Stimulated activated CD8-positive, alpha-beta memory T cell treated with anti-CD3 and anti-CD28 coated beads, Interleukin-15, amount 100 ng/mL, for 48 hours (primary cell): ENCODE measurements at places on chromosomes 3 and 15.

GRCh38 chr15:22952796-22953579 lies 27.2 kb downstream of the CYFIP1 start:
- DNase-seq, result no peak

GRCh38 chr15:24933716-24934115 lies 21.1 kb upstream of the SNRPN start:
- no peak for DNase-seq

GRCh38 chr3:29409409-29409808 lies 128.5 kb downstream of the RBMS3 start:
- DNase-seq, result no peak

DNA sequence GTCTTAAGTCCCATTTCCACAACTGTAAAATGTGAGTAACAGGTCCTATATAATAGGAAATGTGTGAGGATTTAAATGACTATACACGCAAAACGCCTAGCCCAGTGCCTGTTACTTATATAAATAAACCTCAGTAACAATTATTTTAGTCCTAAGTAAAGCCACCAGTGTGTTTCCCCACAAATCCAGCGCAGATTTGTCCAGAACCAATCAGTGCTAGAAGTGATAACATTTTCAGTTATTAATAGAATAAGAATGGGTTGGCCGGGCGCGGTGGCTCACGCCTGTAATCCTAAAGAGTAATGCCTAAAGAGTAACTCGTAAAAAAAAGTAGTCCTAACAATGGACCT lies 561 bp downstream of the RPAP1 start:
- DNase-seq, result no peak

DNA sequence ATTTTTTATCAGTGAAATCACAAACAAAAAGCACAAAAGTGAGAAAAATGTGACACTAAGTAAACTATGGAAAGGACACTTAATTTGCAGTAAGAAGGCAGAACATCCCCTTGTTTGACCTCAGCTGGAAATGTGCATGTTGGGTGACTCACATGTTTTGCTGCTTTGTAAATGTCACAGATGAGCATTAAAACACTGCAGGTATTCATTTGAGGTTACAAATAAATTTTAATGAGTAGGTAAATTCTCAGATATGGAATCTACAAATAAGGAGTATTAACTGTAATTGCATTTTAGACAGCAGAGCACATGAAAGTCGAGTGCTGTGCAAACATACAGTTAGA lies 20.3 kb downstream of the CHMP2B start:
- no peak for DNase-seq

GRCh38 chr3:43615133-43615532 lies 6.7 kb downstream of the ANO10 start:
- no peak for DNase-seq

DNA sequence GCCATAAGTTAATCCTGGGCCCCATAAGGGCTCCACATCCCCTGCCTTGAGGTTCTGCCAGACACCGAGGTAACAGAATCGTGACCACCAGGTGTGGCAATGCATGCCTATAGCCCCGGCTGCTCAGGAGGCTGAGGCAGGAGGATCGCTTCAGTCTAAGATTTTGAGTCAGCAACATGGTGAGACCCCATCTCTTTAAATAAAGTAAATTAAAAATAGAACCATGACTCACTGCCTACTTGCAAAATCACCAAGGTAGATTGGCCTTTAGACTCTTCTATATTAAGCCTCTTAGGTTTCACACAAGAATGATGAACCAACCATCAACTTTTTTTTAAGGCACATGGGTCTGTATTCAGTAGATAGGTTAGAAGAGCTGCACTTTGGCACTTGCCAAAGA lies 9.7 kb downstream of the WDR5B start:
- no peak for DNase-seq

GRCh38 chr3:195162033-195162669 lies 108.8 kb downstream of the XXYLT1 start:
- no peak for DNase-seq

- no peak for DNase-seq
Measured at GRCh38 chr15:32718227-32718820, 520 bp downstream of the GREM1 start.

DNA sequence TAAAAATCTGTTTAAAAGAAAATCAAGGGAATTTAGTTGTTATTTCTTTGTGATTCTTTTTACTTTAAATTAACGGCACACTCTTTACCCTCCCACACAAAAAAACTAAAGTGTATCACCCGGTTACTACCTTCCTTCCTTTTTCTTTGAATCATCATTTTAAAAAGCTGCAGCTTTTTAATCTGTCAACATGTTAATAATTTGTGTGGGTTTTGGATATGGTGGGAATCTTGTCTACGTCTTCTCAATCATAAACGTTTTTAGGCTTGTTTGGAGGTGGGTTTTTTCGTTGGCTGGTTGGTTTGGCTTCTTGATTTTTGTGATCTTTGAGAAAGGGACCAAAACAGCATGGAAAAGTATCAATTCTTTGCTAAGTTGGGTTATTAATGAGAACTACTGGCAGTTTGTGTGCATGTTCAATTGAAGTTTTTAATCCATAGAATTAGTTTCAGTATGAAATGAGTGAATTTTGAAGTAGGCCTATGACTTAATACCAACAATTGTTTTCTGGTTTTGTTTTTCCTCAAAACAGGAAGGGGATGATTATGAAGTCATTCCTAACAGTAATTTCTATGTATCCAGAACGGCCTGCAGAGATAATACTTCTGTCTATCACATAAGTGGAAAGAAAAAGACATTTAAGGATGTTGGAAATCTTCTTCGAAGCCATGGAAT lies 4.5 kb downstream of the SMC4 start:
- DNase-seq, result no peak

- no peak for DNase-seq
Measured at GRCh38 chr3:99938270-99938911, 120.7 kb downstream of the CMSS1 start.

DNA sequence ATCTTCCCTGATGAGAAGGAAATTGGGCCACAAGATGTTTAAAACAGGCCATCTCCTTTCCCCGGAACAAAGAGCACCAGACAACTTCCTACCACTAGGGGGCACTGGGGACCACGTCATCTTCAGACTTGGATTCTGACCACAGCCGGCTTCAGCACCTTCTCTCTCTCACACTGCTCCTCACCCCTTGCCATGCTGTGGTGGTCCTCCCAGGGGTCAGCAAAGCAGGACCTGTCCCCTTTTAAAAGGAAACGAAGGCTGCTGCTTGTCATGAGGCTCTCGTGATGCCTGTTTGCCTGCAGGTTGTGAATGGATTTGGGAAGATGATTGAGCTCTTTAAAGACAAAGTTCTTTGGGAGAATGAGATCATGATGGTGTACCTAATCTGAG lies 16.2 kb downstream of the RFT1 start:
- peak; percentile 69 for DNase-seq

GRCh38 chr3:145959457-145960088 lies 201.4 kb downstream of the PLOD2 start:
- no peak for DNase-seq

DNA sequence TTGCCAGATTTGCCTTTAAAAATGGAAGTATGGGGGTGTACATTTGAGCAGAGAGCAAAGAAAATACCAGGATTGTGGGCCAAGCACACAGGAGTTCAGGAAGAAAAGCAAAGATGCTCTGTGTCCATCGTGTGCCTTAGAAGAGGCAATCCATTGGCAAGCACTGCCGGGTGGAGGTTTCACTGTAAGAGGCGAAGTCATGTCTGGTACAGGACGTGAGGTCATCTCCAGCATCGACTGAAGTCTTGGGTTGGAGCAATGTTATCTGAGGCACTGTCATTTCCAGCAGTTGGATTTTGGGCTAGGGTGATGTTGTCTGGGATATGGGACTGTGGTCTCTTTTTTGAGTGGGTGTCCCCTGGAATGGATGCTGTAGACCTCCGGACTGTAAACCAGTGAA lies 4.8 kb upstream of the RGMA start:
- no peak for DNase-seq

DNA sequence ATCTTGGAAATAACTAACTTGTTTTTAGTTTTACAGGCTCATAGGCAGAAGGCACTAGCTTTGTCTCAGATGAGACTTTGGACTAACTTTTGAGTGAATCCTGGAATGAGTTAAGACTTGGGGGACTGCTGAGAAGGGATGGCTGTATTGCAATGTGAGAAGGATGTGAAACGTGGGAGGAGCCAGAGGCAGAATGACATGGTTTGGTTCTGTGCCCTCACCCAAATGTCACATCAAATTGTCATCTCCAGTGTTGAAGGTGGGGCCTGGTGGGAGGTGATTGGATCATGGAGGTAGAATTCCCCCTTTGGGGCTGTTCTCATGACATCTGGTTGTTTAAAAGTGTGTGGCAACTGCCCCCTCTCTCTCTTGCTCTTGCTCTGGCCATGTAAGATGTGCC lies 28.8 kb upstream of the CCDC50 start:
- DNase-seq, result no peak

- no peak for DNase-seq
Measured at GRCh38 chr3:120931593-120931992, 23.6 kb downstream of the STXBP5L start.

- no peak for DNase-seq
Measured at GRCh38 chr3:104952146-104952972, 414.4 kb upstream of the ALCAM start.

DNA sequence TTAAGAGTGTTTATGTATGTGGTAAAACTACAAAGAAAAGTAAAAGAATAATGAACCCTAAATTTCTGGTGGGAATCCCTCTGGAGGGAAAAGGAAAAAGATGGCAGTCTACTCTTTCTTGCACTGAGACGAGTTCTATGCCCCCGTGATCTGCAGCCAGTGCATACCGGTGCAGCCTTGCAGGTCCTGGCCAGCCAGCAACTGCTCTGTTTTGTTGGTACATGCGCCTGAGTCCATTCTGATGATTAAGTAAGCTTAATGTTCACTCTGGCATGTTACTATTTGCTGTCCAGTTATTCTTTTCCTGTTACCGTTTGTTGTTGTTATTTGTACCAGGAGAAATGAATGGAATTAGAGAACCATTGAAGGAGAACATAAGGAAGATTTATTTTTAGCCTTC lies 95.1 kb upstream of the TMC3 start:
- no peak for DNase-seq

DNA sequence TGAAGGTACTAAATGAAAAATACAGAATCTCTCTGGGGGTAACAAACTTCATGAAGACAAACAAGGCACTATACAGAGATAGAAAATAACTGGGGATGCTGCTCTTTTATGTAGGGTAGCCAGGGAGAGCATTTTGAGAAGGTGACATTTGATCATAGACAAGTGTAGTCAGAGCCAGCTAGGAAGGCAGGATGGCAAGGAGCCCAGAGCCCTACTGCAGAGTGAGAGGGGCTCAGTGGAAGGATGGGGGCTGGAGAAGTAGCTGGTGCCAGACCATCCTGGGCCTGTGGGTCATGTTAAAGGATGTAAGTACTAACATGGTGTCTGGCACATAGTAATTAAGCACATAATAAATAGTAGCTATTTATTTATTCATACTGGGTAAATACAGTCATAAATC lies 133.6 kb downstream of the MEIS2 start:
- no peak for DNase-seq

GRCh38 chr15:39281094-39281493 lies 299.8 kb upstream of the THBS1 start:
- DNase-seq, result no peak

DNA sequence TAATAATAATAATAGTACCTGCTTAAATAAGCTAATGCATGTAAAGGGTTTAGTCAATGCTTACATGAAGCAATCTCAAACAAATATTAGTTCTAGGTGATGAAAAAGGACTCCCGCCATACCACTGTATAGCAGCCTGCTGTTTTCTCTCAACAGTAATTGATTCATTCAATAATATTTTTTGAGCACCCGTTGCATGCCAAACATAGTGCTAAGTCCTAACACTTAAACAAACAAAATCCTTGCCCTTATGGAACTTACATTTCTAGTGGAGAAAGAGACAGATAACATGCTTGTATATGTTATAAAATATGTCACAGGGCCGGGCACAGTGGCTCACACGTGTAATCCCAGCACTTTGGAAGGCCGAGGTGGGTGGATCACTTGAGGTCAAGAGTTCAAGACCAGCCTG lies 61.2 kb upstream of the FLNB start:
- no peak for DNase-seq

DNA sequence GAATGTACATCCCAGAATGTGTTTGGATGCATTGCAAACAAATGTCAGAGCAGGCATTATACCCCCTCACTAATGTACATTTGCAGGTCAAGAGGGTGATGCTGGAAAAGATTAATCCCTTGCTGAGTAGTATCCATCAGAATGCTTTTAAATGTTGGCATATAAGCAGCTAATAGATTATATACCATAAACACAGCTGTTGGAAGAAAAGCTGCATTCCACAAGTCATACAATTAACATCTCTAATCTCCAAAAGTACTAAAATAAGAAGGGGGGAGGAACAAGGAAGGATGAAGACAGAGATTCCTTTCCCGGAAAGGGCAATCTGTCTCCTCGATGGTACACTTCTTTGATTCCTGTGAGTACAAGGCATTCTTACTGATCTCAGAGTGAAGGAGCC lies 445.7 kb upstream of the CDIN1 start:
- no peak for DNase-seq

- DNase-seq, result no peak
Measured at GRCh38 chr3:183435661-183436060, 7.2 kb upstream of the MCF2L2 start.

- DNase-seq, result no peak
Measured at GRCh38 chr15:71187526-71187925, 72.3 kb downstream of the THSD4 start.

GRCh38 chr15:52789008-52789600 lies 1.0 kb downstream of the ONECUT1 start:
- DNase-seq, result no peak

GRCh38 chr3:58647381-58648141 lies 19.0 kb downstream of the FAM3D start:
- no peak for DNase-seq

DNA sequence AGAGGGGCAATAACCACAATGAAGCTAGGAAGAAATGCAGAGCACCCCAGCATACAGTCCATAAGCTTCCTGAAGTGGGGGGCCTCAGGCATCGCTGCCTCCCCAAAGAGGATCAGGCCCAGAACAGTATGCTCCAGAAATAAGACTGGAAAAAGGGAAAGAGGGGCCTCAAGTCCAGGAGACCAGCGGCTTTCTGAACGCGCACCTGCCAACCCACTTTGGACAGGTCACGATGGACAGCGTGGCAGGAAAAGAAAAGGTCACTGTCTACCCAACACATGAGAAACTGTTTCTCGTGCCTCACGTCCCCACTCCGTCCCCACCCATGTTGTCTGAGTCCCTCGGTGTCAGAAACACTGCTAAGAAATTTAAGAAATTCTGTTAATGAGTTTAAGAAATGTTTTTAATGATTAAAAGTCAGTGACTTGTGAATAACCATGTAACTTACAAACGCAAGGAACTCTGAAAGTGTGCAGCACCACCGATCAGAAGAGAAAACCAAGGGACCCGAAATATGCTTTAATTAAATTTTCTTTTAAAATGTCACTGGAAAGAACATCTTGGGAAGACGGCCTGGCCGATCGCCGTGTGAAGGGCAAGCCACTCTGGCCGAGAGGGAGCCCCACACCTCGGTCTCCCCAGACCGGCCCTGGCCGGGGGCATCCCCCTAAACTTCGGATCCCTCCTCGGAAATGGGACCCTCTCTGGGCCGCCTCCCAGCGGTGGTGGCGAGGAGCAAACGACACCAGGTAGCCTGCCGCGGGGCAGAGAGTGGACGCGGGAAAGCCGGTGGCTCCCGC lies 1.7 kb upstream of the PPARG start:
- no peak for DNase-seq
